CD8-positive, alpha-beta memory T cell (primary cell): ENCODE measurements at places on chromosomes 1 and 21.

DNA sequence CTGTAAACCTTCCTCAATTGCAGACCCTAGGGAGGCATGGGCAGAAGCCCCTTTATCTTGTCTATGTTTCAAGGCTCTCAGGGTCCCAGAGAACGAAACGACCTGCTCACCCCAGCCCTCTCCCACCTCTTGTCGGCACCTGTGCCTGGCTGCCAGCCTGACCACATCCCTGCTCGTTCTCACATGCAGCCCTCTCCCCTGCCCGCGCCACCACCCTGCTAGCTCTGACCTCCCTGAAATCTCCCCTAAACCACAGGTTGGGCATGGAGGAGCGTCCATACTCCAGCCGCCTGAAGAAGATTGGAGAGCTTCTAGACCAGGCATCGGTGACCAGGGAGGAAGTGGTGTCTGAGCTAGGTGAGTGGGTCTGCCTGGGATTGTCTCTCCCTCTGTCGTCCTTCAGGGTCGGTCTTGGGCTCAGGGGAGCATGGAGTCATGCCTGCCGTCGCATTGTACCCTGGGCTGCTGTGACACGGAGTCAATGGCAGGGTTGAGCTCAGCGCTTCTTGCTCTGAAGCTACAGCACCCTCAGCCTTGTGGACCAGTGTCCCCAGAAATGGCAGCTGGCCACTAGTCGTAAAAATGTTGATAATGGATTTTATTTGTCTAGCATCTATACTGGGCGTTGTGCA is 3.6 kb downstream of the ADPRS start:
- no peak for DNase-seq

DNA sequence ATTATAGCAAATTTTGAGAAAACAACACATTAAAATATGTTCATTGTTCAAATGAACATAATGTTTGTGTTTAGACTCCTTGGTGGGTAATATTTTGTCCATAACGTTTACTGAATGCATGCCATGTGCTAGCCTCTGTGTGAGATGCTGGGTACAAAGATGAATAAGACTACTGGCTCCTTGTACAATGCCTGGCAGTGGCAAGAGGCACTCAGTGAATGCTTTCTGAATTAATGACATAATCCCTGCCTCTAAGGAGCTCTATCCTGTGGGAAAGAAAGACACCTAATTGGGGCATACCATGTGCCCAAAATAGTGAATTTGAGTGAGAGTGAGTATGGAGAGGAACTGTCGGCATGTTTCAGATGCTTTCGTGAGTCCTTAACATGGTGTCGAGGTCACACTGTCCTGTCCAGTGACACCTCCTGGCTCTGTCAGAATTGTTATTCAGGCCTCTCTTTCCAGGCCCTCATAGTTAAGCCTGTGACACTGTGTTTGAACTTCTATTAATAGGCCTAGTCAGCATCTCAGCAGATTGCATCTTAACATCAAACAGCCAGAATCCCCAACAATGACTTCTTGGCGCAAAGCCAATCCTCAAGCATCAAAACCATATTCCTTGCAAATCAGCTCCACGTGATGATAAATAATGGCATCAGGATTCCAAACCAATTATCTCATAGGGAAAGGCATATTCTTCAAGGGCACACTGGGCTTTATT is 32.8 kb upstream of the S1PR1 start:
- no peak for DNase-seq

DNA sequence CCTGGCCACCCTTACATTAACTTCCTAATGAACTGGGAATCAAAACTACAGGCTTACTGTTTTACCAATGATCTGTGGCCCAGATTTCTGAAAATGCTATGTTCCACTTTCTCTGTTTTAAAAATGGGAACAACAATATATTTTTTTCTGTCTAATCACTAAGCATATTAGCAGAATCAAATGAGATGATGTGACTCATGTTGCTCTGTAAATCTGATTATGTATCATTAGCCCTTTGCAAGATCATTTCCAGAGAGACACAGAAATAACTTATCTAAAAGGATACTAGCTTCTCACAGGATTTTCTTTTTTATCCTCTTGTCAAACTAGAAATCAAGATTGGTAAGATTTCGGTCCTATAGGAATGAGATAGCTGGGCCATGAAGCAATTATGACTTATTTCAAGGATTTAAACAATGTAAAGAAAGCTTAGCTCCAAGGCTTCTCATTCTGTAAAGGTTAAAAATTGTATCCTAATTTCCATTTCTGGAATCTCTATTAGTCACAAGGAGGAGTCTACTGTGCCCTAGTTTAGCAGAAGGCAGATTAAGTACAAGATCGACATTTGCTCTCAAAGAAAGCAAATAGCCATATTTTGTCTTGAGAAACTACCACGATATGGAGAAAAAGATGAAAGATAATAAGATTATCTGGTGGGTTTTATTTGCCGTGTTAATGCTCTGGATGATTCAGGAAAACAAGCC is 32.4 kb upstream of the CAMSAP2 start:
- no peak for DNase-seq

- DNase-seq: no peak
These were observed 32.6 kb upstream of the HTR1D start for GRCh38 chr1:23249787-23250454.

- DNase-seq: no peak
These were observed 29.0 kb downstream of the SH3GLB1 start for GRCh38 chr1:86733340-86733739.

GRCh38 chr1:65021795-65022194 is 55.4 kb upstream of the JAK1 start:
- no peak for DNase-seq

- no peak for DNase-seq
These were observed 84.3 kb downstream of the KCNK2 start for GRCh38 chr1:215166886-215167285.

- no peak for DNase-seq
These were observed 6.1 kb upstream of the C1orf53 start for GRCh38 chr1:197896301-197896700.

GRCh38 chr1:27307874-27308598 is 13.9 kb upstream of the TMEM222 start:
- no peak for DNase-seq

DNA sequence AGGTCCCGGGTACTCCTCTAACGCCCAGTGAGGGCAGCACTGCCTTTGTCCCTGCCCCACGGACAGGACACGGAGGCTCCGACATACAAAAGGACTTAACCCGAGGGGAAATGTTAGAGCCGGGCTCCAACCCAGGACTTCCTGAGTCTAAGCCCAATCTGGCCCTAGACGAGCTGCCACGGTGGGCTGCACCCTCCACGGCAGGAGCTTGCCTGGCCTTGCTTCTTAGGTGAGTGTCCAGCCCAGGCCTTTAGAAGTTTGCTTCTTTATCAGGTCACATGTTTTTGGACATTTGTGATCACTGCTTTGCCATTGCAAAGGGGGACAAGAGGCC is 11.0 kb upstream of the TMEM200B start:
- DNase-seq: no peak

DNA sequence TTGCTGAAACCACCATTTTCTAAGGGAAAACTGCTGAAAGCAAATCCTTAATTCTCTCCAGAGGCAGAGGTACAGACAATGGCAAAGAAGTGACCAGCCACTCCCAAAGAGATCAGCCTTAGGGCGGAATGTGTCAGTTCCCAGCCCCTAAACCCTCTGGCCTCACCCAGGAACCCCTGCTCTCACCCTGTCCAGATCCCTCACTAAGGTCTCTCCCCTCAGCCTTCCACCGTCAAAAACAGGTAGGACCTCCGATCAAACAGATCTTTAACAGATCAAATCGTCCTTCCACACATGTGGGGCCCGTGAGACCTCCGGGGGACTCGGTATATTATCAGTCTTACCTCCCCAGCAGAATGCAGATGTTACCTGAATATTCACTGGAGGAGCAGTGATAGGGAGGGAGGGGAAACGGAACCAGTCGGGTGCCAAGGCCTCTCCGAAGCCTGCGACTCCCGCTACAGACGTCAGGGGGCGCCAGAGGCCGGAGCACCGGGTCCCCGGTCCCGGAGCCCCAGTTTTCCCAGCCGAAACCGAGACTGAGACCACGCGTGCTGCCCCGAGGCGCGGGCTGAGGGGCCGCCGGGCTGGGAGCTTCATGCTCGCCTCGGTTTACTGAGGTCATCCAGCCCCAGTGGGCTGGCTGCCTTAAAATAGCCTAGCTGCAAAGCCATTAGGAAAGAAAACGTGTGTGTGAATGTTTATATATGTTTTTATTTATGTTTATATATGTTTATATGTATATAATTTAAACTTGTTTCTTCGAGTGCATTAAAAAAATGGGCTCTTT is 23.6 kb downstream of the GPA33 start:
- peak; percentile 81 for DNase-seq

GRCh38 chr1:15825800-15826199 is 18.4 kb upstream of the UQCRHL start:
- DNase-seq: no peak

- DNase-seq: no peak
These were observed 77.6 kb downstream of the RGL1 start for GRCh38 chr1:183882335-183883167.

- DNase-seq: no peak
These were observed 45.7 kb downstream of the TCEANC2 start for GRCh38 chr1:54099061-54099610.

DNA sequence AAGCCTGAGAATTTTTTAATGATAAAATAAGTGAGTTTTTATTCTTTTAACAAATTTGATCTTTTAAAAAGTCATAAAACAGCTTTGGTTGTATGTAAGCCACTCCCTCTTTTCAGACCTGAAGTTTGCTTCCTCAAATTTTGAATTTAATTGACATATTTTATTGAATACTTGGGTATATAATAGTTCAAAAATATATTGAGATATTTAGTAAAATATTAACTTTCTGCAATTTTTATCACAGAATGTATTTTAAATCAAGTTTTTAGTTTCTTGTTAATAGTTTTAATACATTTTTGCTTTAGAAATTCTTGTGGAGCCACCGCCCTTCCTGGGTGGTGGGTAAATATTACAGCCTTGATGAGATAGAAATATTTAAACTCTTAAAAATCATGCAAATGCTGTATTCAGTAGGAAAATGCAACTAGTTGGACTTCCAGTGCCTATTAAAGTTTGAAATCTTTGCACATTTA is 867 bp downstream of the PTPRC start:
- DNase-seq: no peak

- no peak for DNase-seq
These were observed 608 bp upstream of the MX2 start for GRCh38 chr21:41361053-41361785.

GRCh38 chr1:245378745-245379144 is 224.0 kb downstream of the KIF26B start:
- no peak for DNase-seq

- DNase-seq: no peak
These were observed 36.8 kb upstream of the BMP8B start for GRCh38 chr1:39825432-39825941.

DNA sequence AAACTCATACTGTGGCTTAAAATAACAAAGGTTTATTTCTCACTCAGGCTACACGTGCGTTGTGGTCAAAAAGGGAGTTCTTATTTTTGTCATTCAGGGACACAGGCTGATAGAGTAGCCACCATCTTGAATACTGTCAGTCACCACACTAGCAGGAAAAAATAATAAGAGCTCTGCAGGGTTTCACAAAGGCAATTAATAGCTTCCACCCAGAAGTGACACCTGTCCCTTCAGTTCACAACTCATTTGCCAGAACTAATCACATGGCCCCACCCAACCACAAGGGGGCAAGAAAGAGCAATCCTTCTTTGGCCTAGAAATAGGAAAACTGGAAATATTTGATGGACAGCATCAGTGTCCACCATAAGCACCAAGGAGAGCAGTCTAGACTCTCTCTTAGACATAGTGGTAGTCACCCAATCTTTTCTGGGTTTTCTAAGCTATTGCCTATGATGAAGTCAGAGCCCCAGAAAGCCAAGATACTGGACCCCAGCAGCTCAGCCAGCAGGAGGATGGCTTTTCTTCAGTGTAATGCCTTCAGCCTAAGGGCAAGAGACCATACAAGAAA is 8.2 kb downstream of the HAPLN2 start:
- DNase-seq: peak; percentile 15

DNA sequence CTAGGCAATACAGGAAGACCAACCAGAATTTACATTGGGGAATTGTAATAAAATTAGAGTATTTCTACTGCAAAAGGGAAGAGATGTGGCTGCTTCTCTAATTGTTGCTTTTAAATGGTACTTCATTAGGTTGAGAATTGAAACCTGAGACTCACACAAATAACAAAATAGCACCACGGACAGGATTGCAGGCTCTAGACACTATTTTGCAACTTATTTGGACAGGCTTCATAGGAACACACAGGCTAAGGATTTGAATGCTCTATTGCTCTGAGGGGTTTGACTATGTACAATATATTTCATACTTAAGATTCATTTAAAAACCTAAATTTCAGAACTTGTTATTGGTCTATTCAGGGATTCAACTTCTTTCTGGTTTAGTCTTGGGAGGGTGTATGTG is 79.6 kb downstream of the ATP1B1 start:
- no peak for DNase-seq

GRCh38 chr1:150537732-150538684 is 11.2 kb upstream of the ADAMTSL4 start:
- no peak for DNase-seq

GRCh38 chr21:31343680-31344480 is at the start of gene TIAM1:
Gene TIAM1 (minus strand): TSS chr21:31344261. CDS start chr21:31266972, 77,289 bp downstream.
- DNase-seq: no peak

DNA sequence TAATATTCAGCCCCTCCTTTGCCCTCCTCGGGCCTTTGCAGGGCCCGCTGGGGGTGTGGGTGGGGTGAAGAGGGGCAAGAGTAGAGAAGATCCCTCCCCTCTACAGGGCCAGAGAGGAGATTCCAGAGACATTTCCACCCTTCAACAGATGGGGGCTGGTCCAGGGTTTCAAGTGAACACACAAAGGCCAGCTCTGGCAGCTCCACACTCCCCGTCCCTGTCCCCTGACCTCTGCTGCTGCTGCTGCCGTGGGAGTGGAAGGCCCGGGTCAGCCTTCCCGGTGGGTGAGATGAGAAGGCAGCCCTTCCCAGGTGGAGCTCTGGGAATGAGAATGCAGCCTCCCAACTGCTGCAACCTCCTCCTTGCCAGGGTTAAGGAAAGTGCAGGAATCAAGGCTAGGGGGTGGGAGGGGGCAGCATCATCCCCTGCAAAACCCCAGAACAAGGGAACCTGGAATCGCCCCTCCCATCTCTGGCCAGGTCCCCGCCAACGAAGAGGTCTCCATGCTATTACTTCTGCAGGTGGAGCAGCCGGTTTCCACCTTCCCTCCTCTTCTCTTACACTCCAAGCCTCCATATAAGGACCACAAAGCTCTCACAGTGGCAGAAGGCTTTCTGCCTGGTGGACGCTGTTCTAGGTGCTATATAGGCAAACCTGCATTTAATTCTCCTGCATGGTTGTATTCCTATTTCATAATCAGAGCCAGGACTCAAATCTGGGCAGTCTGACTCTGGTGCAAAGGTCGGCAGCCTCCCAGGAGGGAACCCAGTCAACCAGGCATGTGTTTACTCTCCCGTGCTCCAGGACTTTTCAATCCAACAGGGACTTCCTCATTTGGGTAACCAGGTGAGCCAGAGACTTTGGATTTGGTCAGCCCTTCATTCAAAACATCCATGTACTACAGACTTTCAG is 22.9 kb upstream of the ARHGEF10L start:
- DNase-seq: no peak
